T-helper 2 cell treated with Interferon-gamma antibody and Interleukin-4, amounts not matched to agents 100 ng/mL and 5 ng/mL, for 36 hours (primary cell): ENCODE measurements at places on chromosomes 1 and 21. TPM values are rescaled to one million over a fixed set of nuclear protein-coding genes. Genes with fewer than 3 reads are reported as not detected.

SNX27 gene
- total RNA-seq = 26.9 and 29.5 TPM in 2 replicates

SPRR4 gene
- not detected in 2 replicates for total RNA-seq

FAM151A gene
- not detected in 2 replicates for total RNA-seq

STUM gene
- total RNA-seq = not detected in 2 replicates

S100A7A gene
- total RNA-seq = not detected in 2 replicates

TAS1R1 gene
- total RNA-seq = not detected in 2 replicates

ALX3 gene
- not detected in 2 replicates for total RNA-seq

SPRR1A gene
- not detected in 2 replicates for total RNA-seq

RWDD3 gene
- total RNA-seq = 13.3 and 15.3 TPM in 2 replicates

LRRIQ3 gene
- 0.30 and 0.48 TPM in 2 replicates for total RNA-seq

C21orf58 gene
- 50.0 and 50.3 TPM in 2 replicates for total RNA-seq

PRAMEF5 gene
- not detected in 2 replicates for total RNA-seq

FYB2 gene
- not detected in 2 replicates for total RNA-seq

KPRP gene
- total RNA-seq = not detected in 2 replicates

SPRR5 gene
- total RNA-seq = not detected in 2 replicates

FHAD1 gene
- 0.09 TPM in 1 of 2 replicates, not detected in the other for total RNA-seq

ZNF697 gene
- 2.5 and 2.7 TPM in 2 replicates for total RNA-seq

VPS72 gene
- 75.6 and 78.2 TPM in 2 replicates for total RNA-seq

SLC6A9 gene
- total RNA-seq = 2.6 TPM in 2 replicates

LCE1D gene
- total RNA-seq = not detected in 2 replicates

LEMD1 gene
- total RNA-seq = not detected in 2 replicates

INTS3 gene
- 62.1 and 62.9 TPM in 2 replicates for total RNA-seq

TNNI3K gene
- not detected in 2 replicates for total RNA-seq

PEX10 gene
- total RNA-seq = 12.6 and 13.0 TPM in 2 replicates

CD34 gene
- total RNA-seq = 0.02 and 0.05 TPM in 2 replicates

TCHHL1 gene
- not detected in 2 replicates for total RNA-seq

OR2AK2 gene
- total RNA-seq = not detected in 2 replicates

USH2A gene
- not detected in 2 replicates for total RNA-seq

ESRRG gene
- not detected in 2 replicates for total RNA-seq

ANKRD34A gene
- 1.2 and 1.3 TPM in 2 replicates for total RNA-seq

EBNA1BP2 gene
- total RNA-seq = 56.0 and 59.4 TPM in 2 replicates

CAPN9 gene
- not detected in 2 replicates for total RNA-seq

ESPN gene
- total RNA-seq = 1.1 and 1.8 TPM in 2 replicates

C1orf185 gene
- not detected in 2 replicates for total RNA-seq

ADAM30 gene
- total RNA-seq = not detected in 2 replicates

GUCA2A gene
- total RNA-seq = not detected in 2 replicates

KRTAP21-2 gene
- total RNA-seq = not detected in 2 replicates

TFAP2E gene
- 0.43 and 0.73 TPM in 2 replicates for total RNA-seq
